ENCODE measurements at places on chromosomes 7 and 10.

DNA sequence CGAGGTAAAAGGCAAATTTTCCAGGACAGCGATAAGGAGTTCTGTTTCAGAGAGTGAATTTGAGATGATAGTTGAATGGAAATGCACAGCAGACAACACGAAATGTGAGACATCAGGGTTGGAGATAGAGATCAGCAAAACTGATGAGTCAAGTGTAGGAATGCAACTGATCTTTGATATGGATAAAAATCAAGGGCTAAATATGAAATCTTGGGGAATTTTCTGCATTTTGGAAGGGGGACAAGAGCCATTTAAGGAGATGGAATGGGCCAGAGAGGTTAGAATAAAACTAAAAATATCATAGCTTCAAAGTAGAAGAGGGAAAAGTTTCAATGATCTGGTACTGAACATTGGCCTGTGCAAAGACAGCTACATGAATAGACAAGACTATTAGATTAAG lies 11.5 kb downstream of the CISD1 start:
- no peak for DNase-seq

DNA sequence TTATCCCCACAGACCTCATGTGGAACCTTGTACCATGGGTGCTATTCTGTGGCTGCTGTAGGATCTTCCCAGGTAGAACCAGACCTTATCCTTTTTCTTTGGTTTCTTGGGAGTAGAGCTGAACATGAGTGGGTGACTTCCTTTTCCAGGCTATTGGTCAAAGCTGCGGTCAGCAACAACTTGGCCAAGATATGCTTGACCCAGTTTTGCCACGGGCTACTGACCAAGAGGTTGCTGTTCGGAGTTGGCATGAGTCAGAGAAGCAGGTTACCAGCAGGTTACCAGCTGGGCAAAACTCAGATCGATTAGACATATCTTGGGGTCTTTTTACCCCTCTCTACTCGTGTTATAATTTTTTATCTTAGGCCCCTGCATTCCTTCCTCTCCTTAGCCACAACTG lies 36.7 kb upstream of the HDAC9 start:
- no peak for DNase-seq

DNA sequence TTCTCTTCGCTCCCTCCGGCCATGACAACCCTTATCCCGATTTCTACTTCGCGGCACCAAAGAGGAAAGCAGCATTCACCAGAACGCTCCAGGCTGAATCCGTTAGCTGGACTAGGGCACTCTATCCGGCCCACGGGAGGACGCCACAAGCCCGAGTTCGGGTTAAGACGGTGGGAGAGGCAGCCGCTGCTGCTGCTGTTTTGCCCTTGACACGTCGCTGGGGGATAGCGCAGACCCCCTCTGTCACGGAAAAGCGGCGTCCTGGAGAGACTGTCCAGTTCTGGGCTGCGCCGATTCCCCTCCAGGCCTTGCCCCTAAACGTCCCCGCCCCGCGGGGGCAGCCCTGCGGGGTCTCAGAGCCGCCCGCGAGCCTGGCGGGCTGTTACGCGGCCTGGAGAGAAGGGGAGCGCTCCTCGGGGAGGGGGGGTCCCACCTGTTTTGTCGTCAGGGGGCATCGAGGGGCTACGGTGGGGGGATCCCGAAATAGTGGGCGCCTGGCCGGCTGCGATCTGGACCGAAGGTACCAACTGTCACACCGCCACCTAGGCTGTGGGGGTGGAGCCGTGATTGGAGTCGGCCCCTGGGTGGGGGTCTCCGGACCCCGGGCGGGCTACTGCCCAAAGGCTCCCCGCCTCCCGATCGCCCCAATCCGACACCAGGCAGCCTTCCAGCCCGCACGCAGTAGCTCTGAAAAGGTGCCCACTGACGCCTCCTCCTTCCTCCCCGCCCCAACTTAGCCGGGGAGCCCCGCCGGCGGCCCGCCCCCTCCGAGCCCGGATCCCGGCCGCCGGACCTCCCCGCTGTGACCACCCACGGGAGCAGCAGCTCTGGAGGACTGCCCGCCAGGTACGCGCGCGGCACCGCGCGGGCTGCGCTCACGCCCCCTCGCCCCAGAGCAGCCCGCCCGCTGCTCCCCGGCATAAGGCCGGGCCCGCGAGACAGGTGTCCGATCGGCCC lies 772 bp downstream of the SGMS1 start:
- DNase-seq = peak; percentile 8

DNA sequence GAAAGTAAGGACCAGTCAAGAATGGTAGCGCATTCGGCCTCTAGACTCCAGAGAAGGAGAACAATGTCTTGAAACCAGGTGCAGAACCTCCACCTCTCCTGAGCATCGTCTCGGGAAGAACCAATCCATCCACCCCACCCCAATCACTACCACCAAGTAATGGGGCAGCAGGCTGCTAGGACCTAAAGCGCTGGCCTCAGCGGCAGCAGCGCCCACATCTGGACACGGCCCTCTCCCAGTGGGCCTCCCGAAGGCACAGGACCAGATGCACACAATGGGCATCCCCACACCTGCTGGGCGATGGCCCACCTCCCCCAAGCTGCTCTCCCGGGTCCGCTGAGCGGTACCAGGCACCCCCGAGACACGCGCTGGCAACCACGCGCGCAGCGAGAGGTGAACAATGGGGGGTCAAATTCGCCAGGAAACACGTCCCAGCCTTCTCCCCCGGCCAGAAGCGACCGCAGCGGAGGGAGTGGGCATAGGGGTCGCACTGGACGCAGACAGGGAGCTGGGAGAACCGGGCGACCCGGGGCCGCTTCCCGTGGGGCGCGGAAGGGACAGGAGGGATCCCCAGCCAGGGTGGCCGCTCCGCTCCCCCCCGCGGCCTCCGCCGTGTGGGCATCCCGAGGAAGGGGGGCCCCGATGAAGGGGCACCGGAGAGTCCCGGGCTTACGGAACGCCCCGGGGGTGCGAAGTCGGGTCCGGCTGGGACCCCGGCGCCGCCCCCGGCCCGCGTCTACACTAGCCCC lies 506 bp downstream of the CTTNBP2 start:
- DNase-seq = no peak

DNA sequence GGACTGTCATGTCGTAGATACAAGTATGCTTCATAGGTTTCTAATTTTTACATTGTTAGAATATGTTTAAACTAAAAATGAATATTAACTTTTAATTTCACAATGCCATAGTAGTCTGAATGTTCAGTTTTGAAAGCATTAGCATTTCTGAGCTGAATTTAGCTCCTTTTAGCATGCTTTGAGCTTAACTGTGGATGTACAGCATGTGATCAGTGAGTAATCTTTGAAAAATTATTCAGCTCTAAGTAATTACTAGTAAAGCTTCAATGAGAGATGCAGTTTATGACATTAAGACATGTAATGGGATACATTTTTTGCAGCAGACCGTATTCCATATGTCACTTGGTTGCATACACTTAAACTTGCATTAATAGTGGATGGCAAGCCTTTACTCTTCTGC lies 114.1 kb upstream of the WNT16 start:
- DNase-seq = no peak

DNA sequence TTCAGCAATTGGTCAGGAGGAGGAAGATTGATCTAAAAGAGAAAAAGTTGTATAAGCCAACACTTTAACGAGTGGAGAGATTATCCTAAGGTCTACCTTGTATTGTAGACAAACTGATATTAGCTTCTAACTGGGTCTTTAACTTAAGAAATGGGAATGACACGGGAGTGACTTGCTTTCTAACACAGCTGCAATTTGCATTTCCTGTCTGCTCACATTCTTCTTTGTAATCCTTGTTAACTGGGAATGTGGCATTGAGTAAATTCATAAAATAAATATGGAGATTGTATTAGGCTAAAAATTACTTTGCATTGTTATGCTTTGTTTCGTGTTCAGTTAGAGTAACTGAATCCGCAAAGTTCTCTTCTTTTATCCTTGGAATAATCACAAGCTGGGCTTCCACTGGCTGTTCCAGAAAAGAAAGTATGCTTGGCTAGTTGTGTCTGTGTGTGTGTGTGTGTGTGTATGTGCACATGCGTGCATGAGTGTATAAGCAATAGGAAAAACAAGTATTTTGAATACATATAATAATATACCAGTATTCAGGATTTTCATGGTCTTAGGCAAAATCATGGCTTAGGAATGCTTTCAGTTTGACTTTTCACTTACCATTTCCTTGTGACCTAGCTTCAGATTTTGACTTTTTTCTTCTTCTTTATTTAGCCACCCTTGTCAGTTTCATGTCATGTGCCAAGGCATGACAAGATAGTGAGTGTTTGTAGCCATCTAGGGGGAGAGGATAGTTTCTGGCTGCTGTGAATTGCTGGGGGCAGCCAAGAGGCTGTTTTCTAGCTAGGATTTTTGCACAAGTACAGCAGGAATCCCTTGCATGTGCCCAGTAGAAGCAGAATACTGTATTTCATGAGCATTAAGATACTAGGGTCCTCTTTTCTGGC lies 54.5 kb upstream of the FZD8 start:
- no peak for DNase-seq

DNA sequence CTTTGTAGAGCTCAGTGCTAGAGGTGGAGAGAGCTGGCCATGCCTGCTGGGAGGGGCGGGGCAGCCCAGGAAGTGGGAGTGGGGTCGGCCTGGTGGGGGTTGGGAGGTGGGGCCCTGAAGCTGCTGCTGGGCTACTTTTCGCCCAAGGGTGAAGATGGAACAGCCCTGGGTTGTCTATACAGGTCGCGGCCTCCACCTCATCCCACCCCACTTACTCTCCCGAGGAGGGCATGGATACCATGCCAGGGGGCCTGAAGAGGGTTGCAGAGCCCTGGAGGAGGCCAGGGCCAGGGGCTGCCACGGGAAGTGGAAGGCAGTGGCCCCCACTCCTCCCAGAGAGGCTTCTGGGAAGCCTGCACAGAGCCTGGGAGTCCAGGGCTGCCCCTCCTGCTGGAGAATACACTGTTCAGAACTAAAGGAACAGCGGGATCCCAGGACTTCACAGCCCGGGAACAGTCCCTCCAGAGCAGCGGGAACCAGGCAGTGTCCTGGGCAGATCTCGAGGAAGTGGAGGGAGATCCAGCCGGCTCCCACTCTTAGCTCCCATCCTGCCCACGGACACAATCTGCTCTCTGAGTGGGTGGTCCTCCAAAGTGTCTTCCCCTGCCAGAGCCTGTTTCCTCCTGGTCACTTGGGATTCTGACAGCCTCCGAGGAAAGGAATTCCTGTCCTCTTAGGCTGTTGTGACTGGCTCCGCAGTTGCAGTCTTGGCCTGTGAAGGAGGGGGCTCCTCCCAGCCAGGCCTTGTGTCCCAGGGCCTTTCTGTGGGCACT lies 23.5 kb downstream of the MAT1A start:
- no peak for DNase-seq

- no peak for DNase-seq
Observed at GRCh38 chr7:155945670-155946325, 133.5 kb upstream of the SHH start.

DNA sequence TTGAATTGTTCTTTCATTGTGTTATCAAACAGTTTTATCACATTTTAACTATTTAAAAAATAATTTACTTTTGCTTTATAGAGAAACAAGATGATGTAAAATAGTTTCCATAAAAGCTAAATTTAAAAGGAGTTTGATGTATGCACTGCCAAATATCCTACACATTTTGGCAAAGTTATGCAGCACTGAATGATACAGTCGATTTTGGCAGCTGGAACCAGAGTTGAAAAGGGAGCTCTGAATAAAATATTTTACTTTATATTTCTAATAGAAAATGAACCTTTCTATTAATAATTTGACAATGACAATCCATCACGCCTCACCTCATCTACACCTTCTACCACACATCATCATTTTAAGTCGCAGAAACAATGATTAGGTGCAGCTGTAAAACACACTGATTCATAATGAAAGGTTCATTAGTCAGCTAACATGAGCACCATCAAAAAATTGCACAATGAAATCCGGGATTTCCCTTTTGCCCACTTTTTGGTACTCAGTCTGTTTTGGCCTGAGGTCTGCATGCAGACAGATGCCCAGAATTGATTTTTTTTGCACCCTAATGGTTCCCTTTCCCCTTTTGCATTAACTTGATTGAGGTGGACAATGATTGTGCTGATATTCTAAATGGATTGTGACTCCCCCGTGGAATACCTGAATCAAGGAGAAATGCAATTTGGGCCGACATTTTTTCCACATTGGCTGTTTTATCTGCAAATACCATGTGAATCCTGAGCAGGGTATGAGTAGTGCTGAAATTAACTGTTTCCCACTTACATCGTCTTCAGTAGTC lies 105.8 kb downstream of the THSD7A start:
- DNase-seq = no peak

- no peak for DNase-seq
Observed at GRCh38 chr7:136386876-136387275, 409.7 kb upstream of the MTPN start.

DNA sequence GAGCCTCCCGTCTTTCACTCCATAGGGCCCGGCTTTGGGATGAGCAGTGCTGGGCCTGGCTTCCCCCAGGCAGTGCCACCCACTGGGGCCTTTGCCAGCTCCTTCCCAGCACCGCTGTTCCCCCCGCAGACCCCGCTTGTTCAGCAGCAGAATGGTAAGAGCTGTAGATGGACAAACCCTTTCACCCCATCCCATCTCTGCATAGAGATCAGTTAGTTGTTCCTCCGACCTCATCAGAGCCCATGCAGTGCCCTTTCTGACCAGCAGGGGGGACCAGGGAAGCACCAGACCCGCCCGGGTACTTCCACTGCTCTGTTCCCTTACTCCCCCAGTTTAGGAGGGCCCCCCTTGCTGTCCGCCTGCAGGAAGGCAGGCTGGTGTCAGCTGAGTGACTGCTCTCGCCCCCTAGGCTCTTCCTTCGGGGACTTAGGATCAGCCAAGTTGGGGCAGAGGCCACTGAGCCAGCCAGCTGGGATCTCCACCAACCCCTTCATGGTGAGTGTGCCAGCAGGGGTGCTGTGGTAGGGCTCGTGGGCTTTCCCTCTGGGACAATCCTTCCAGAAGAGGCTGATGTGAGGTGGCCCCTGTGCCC lies 9.8 kb downstream of the SAP25 start:
- DNase-seq = no peak

DNA sequence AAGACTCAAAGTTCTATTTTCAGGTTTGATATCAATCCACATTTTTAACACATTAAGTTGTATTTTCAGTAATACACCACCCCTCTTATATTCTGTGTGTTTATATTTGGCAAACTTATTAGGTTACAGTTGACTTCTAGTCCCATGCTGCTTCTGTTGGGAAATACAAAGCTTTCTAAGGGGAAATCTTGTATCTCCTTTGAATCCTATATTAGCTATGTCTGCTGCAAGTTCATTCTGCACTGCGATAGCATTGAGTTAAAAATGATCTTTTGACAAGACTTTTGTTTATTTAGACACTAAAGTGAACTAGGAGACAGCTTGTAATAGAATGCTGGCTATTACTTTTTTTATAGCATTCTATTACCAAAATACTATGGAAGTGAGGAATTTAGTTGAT lies 625.1 kb upstream of the ANKRD30A start:
- DNase-seq = no peak

- DNase-seq = no peak
Observed at GRCh38 chr7:129605960-129606614, 5.4 kb upstream of the NRF1 start.

DNA sequence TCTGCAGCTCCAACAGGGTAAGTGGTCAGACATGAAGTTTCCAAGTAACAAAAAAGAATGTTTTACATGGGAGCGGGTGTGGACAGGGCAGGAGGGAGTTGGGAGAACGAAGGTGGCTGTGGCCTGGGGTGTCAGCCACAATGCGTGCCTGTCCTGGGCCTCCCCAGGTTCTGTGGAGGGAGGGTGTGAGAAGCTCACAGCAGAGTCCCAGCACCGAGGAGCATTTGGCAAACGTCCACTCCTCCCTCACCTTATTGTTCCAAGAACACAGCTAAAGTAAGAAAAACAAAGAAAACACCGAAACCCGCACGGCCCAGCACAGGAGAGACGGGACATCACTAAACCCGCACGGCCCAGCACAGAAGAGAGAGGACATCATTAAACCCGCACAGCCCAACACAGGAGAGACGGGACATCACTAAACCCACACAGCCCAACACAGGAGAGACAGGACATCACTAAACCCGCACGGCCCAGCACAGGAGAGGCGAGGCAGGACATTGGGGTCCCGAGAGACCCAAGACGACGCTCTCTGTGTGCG lies 226.4 kb downstream of the MAD1L1 start:
- no peak for DNase-seq

All from cortex of kidney (tissue), 1 donor.